NCI-H774 (cell line): ENCODE measurements at places on chromosomes 5 and 9.

DNA sequence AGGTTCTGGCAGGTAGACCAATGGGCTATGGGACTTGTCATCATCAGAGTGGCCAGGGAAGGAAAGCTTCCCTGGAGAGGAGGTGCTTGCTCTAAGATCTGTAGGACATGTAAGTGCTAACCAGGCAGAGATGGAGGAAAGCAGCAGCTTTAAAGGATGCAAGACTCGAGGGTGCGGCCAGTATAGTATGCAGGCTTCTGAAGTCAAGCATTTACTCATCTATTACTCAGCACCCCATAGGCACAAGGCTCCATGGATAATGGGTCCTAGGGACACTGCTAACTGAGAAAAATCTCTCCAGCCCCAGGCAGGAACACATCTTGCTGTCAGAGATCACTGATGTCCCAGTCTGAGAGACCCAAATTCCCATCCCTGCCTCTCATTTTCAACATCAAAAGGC, 49.7 kb downstream of the WWC1 start:
- DNase-seq, result no peak

DNA sequence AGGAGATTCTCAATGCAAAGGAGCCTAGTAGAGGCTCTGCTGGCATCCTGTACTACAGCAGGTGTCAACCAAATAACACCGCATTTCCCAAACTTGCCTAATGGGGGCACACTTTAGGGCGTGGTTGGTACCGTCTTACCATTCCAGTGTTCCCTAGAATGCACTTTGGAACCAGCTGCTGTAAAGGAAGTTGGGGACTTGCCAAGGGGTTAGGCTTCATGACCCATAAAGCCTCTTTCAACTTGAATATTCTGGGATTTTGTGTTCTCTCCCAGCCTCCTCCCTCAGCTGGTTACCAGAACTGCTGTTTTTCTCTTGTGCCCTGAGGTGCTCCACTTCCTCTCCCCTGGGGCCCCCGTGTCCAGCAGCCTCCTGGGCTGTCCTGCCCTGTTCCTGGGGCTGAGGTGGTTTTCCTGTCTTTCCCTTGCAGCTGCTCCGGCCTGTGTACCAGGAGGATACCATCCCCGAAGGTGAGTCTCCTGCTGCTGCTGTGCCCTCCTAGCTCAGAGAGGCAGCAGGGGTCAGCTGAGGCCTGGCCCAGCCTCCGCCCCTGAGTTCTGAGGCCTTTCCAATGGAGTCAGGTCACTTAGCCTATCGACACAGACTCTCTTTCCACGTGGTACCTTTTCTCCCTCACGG, 44.7 kb downstream of the RGS3 start:
- DNase-seq, result no peak

GRCh38 chr9:3675946-3676345, 150.1 kb upstream of the RFX3 start:
- no peak for DNase-seq

GRCh38 chr9:91660521-91660920, 236.9 kb upstream of the NFIL3 start:
- DNase-seq, result no peak

GRCh38 chr5:55569513-55569865, 34.7 kb upstream of the PLPP1 start:
- no peak for DNase-seq

DNA sequence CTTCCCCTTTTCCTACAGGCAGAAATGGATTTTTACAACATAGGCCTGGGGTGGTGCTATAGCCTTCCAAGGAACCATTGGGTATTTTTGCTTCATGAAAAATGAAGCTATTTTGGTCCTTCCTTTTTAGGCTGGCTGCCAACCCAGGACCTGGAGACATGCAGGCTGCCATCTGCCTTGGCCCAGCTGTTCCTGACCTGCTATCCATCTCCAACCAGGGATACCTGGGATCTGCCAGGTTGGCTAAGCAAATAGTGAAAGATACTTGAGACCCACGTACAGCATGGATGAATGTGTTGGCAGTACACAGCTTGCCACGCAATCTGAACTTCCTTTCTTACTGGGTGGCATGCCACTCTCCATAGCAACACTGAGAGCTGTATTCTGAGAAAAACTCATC, 31.1 kb downstream of the MRPS27 start:
- DNase-seq, result peak; percentile 33

GRCh38 chr5:38598994-38599617, 42.7 kb upstream of the LIFR start:
- no peak for DNase-seq

DNA sequence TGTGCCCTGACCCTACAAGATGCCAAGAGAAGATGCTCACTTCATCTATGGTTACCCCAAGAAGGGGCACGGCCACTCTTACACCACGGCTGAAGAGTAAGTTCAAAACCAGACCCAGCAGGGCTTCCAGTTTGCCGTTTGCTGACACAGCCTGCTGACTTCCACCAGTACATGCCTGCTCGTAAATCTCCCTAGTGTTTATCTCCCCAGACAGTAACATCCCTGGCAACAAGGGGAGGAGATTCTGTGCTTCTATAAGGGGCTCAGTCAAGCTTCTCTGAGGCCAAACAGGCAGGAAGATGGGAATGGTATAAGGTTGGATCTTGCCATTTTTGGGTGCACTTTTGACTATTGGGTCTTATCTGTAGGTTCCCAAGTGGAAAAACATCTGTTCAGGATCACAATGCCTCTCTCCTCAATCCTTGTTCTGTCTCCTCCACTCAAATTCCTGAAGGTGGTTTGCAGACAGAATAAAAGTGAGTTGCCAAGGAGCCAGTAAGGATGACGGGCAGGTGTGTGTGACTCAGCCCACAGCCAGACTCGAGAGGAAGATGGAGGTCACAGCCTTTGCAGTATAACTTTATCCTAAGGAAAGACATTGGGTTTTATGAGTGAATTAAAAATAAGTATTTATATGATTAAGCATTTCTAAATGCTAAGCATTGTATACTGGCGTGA, 1.9 kb downstream of the MLANA start:
- DNase-seq, result no peak

DNA sequence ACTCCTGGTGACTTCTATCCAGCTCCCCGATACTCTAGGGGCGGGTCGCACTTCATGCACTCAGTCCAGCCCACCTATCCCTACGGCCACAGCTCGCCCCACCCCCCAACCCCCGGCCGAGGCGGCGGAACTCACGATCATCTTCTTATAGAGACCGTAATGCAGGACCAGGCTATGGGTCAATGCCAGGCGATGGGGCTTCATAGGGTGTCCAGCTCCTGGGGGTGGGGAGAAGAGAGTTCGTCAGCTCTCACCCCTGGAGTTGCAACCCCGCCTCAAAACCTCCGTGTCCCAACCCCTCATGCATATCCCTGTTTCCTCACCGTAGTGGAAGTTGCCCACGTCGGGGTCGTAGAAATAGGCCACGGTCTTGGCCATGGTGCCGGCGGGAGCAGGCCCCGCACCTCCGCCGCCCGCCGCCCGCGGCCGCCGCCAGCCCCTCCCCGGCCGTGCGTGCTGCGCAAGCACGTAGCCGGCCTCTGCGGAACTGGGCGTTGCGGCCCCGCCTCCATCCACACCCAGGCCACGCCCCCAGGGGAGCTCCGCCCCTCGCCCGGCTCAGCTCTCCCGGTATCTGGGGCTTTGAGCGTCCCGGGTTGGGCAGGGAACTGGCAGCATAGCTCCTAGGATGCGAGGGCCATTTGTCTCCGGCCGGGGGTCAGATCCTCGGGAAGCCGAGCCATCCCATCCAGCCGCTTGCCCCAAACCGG, at the start of the genes HDAC3 and RELL2:
TSS of gene HDAC3 (minus strand) at position 437 of the 710 bp plus-strand sequence. CDS start at position 378, 59 bp downstream.
TSS of gene RELL2 (plus strand) at position 585 of the 710 bp plus-strand sequence. CDS start 1,229 bp downstream, outside the sequence.
- DNase-seq, result peak; percentile 87

DNA sequence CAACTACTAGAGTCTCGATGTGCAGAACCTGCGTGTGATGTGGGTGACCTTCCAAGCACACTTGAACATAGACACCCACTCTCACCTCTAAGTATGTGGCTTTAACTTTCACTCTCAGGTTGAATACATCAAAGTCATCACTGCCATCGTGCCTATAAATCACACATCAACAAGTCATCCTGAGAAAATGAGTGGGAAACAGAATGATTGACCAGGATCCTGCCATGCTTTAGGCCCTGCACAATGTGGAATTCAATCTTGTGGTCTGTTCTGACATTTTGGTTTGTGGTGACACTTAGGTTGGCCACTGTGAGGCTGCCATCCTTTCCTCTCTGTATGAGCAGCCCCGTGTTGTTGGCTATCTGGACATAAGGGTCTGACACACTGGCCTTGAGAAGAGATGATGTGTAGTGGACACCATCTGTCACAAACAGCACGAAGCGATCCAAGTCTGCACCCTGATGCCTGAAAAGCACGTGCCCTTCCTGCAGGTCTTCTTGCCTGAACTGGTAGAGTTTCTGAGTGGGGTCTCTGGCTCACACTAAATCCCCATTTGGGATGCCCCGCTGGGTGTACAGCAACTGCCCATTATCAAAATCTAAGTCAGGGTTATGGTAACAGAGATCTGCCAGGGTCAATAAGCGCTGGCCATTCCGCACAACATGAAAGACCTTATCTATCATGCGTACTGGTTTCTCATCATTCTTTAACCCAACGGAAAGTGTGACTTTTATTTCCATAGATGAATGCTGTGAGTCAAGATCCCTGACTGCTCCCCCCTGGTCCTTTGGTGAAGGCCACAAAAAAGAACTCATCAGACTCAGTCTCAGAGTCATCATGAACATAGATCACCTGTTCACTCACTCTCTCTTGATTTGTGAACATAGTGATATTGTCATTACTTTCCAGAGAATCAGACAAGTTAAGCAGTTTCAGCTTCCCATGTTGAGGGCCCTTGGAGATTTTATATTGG, 116.6 kb downstream of the ESM1 start:
- no peak for DNase-seq

GRCh38 chr9:95125652-95126051, 191.9 kb downstream of the FANCC start:
- no peak for DNase-seq

- DNase-seq, result no peak
These were observed 170.6 kb upstream of the TRIM32 start for GRCh38 chr9:116516456-116516855.

- DNase-seq, result no peak
These were observed 152.2 kb upstream of the MPDZ start for GRCh38 chr9:13431692-13432091.

- DNase-seq, result no peak
These were observed 498.2 kb upstream of the CD180 start for GRCh38 chr5:67694810-67695191.

- DNase-seq, result no peak
These were observed 66.7 kb downstream of the ZNF462 start for GRCh38 chr9:106929471-106930177.

GRCh38 chr5:125549322-125549911, 803.0 kb upstream of the ZNF608 start:
- DNase-seq, result no peak

DNA sequence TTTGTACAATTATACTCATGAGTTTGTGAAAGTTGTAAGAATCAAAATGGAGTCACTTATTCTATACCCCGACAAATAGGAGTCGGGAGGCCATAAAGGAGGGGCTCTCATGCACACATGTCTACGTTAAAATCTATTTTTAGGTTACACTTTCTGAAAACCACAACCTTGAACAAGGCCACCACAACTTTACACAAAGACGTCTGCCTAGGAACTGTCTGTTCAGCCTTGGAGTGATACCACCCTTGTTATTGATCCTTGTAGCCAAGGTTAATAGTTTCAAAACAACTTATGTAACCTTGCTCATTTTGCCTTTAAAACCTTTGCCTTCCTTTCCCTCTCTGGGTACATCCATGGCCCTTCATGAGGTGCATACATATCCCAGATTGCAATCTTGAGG, 4.1 kb upstream of the NDFIP1 start:
- DNase-seq, result no peak

DNA sequence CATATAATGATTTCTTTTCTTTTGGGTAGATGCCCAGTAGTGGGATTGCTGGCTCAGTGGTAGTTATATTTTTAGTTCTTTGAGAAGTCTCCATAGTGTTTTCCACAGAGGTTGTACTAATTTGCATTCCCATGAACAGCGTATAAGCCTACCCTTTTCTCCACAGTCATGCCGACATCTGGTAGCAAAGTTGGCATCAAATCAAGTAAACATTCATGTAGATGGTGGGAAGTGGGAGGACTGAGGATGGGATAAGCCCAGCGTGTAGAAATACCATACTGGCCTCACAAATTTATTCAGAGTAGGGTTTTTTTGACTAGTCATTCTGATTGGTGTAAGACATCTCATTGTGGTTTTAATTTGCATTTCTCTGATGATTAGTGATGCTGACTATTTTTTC, 115.4 kb downstream of the EGFLAM start:
- no peak for DNase-seq

DNA sequence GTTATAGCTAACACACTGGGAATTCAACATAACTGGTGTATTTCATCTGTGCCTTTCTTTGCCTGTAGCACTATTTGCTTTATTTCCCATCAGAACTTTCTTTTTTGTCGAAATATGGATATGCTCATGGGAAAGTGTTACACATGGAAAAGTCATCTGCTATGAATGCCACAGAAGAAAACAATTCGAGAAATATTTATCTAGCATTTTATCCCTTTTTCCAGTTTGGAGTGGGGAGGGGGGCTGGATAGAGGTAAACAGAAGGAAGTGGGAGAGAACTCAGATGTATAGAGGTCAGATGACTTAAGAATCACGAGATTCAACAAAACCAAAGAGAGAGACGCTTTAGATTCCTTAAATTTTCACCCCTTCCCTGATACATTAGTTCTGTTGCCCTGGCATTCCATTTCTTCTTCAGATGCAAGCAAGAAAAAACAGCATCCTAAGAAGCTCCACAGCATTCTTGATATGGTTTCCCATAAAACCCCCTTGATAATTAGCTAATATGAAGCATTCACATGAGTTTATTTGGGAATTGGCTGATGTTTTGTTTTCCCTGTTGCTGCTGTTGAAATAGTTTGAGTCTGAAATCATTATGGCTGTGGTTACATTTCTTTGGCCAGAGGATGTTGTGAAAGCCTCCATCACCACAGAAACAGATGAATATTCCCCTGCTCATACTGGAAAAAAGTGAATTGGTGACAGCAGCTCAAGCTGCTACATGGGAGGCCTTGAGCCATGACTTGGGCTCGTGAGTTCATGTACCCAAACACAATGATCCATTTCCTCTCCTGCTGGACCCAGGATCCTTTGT, 335.8 kb upstream of the DAB2 start:
- DNase-seq, result no peak

GRCh38 chr9:87855061-87855460, 27.6 kb upstream of the SPATA31E1 start:
- no peak for DNase-seq

DNA sequence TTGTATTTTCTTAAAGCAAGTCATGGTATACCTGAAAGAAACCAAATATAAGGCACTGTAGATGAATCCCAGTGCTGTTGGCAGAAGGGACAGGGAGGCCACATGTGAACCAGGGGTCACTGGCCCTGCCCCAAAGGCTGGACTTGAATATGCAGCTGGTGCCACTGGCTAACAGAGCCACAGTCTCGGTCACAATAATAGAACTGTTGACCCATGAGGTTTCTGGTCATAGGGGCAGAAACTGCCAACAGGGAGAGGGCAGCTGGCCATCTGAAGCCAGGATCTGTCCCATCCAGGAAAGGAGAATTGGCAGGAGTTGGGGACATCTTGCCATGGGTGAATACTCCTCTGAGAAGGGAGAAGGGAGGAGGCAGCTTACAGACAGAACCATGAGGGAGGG, 31.9 kb downstream of the PALM2AKAP2 start:
- DNase-seq, result no peak

- no peak for DNase-seq
These were observed 382.2 kb downstream of the ICE1 start for GRCh38 chr5:5804478-5805233.
